ENCODE measurements at places on chromosomes 1 and 21.

DNA sequence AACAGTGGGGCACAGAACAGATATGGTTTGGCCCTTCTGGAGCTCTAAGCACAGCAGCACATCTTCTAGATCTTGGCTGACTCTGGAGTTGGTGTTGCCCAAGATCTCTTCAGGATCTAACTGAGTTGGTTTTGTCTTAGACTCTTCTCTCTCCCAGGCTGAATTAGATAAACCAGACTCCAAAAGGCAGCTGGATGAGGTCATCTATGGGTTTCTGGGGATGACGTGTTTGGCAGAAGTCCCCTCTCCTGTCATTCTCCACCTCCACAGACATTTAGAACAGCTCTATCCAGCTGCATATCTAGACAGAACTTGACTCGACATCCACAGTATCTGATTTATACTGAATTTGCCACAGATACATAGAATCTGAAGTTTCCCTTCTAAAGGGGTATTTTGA is 75.3 kb downstream of the ST6GALNAC5 start:
- DNase-seq, result no peak

GRCh38 chr21:45112371-45112770 is 38.0 kb downstream of the ADARB1 start:
- no peak for DNase-seq

DNA sequence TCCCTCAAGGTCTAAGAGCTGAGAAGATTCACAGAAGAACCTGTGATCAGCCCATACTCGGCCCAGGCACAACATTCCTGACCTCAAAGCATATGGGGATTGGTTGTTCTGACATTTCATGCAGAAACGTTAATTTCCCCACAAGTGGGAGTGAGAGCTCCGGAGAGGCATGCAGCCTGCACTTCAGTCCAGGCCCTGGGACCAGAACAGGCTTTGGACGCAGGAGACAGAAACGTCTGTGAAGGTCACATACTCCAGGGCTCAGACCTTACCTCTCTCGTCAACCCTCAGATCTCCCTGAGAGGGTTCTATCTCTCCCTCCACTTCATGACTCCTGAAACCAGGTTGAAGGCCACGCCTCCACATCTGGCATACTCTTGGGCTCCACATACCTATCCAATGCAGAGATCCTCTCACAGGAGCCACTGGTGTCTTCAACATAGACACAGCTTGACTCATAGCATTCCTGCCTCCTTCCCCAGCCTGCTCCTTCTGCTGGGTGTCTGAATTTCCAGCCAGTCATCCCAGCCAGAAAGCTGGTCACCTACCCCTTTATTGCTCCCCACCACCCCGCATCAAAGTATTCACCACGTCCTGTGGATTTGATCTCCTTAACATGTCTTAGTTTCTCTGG is 149.2 kb downstream of the OMA1 start:
- DNase-seq, result no peak

- no peak for DNase-seq
These were observed 7.1 kb upstream of the ACTA1 start for GRCh38 chr1:229440851-229441537.

GRCh38 chr21:43936247-43936967 is 71.4 kb downstream of the AGPAT3 start:
- no peak for DNase-seq

GRCh38 chr1:110718452-110718851 is 43.7 kb upstream of the KCNA3 start:
- DNase-seq, result no peak

- no peak for DNase-seq
These were observed 72.4 kb upstream of the TIAM1 start for GRCh38 chr21:31416465-31416864.

DNA sequence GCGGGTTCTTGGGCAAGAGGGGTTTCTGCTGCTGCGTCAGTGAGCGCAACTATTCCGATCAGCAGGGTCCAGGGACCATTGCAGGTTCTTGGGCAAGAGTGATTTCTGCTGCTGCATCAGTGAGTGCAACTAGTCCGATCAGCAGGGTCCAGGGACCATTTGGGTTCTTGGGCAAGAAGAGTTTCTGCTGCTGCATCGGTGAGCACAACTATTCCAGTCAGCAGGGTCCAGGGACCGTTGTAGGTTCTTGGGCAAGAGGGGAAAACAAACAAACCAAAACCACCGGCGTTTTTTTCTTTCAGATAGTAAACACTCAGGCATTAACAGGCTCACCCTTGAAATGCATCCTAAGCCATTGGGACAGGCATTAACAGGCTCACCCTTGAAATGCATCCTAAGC is 32.6 kb downstream of the SPATA6 start:
- DNase-seq, result no peak

DNA sequence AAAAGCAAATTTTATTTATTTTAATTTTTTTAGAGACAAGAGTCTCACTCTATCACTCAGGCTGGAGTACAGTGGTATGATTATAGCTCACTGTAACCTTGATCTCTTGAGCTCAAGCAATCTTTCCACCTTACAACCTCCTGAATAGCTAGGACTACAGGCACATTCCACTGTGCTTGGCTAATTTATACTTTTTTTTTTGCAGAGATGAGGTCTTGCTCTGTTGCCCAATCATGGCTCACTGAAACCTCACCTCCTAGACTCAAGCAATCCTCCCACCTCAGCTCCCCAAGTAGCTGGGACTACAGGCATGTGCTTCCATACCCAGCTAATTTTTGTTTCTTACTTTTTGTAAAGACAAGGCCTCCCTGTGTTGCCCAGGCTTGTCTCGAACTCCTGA is 49.5 kb downstream of the DR1 start:
- no peak for DNase-seq

- peak; percentile 35 for DNase-seq
These were observed 123.9 kb downstream of the PTBP2 start for GRCh38 chr1:96845464-96845863.

DNA sequence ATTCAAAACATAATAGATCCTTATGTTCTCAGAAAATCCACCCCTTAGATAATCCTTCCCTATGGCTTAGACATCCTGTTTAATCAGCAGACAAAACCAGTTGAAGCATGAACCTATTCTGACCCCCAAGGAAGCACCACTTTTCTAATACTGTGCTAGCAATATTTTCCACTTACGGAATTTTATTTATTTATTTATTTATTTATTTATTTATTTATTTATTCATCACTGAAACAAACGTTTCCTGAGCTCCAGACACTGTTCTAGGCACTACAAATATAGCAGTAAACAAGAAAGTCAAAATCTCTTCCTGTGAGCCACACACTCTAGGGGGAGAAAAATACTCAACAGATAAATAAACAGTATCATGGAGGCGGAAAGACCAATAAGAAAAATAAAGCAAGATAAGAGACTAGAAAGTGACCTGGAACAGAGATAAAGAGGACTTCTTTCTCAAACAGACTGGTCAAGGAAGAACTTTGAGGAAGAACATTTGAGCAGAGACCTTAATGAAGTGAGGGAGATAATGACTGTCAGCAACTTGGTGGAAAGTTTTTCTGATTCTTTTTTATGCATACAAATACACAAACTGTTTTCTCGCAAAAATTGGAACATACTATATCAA is 145.5 kb upstream of the POGK start:
- DNase-seq, result no peak

DNA sequence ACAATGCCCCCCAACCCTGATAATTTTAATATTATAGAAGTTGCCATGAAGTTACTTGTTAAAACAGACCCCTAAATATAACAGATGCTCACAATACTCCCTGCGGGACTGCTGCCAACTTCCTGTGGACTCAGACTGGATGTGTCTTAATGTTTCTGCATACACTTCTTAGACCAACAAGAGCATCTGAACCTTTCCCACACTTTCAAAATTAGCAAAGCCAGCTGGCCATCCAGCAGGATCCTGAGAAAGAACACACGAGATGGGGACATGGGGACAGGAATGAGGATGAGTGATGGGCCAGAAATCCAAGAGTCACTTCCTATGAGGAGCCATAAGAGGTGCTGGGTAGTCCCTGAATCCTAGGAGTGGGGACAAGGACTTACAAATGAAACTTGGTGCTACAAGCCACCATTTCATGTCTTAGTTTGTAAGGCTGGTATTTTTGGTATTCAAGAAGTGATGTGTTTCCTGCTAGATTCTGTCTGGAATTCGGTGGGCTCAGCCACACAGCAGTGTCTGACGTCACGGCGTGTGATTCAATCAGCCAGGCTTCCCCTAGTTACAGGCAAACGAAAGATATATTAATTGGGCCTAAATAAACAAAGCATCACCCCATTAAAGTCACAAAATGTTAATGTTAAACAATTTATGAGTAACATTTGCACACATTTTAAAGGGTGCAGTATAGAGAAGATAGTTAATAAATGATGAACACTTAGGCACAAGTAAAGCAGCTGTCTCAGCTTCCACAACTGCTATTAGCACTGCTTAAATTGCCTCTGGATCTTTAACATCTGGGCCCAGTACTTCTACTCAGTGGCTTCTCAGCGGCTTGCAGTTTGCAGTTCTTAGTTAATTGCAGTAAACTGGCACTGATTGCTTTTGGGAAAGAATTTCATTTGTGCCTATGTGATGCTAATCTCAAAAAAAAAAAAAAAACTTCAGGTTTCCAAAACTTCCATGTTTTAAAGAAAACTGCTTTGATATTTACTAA is 41.2 kb upstream of the RGS8 start:
- DNase-seq, result peak; percentile 25

DNA sequence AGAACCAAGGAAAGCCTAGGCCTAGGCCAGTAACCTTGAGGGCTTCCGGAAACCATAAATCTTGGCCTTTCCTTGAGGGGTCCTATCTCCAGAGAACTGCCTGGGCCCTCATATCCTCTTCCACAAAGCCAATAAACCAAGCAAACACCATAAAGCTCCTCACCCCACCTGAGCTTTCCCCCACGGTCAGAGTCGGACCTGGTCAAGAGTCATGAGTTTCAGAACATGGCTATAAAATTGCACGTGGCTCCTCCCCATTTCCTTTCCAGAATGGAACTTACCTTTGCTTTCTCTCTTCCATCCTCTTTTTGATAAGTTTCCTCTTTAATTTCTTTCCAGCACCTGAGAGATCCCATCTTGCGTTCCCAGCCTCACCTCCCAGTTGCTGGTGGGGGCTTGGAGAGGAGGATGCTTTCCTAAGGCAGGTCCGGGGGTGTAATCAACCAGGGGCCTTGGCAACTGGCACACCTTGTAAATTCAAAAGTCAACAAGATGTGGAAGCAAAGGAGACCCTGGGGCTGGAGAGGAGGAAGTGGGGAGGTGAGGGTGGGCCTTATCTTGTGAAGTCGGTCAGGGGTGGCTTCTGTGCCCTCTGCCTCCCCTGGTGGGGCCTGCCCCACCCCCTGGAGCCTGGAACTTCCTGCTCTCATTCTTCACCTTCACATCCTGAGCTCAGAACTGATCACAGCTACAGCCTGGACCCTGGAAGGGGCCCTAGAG is 259.9 kb downstream of the FOXD2 start:
- no peak for DNase-seq

GRCh38 chr1:233587958-233588799 is 25.7 kb upstream of the KCNK1 start:
- DNase-seq, result no peak

- no peak for DNase-seq
These were observed 515.3 kb upstream of the NR5A2 start for GRCh38 chr1:199512037-199512710.

GRCh38 chr1:205232127-205232820 is 4.5 kb downstream of the TMCC2 start:
- no peak for DNase-seq

- no peak for DNase-seq
These were observed 1159.8 kb upstream of the ADGRL2 start for GRCh38 chr1:80640978-80641377.

GRCh38 chr1:170114906-170115305 is 30.9 kb upstream of the NTMT2 start:
- no peak for DNase-seq

- no peak for DNase-seq
These were observed 4.2 kb upstream of the CHD1L start for GRCh38 chr1:147238053-147238902.

GRCh38 chr1:58607391-58607790 is 30.3 kb upstream of the TACSTD2 start:
- DNase-seq, result no peak

GRCh38 chr1:30911059-30911954 is 2.7 kb upstream of the SDC3 start:
- DNase-seq, result peak; percentile 83

- no peak for DNase-seq
These were observed 47.1 kb upstream of the ARHGAP29 start for GRCh38 chr1:94284476-94284875.

GRCh38 chr1:232487236-232487635 is 142.7 kb downstream of the SIPA1L2 start:
- no peak for DNase-seq

DNA sequence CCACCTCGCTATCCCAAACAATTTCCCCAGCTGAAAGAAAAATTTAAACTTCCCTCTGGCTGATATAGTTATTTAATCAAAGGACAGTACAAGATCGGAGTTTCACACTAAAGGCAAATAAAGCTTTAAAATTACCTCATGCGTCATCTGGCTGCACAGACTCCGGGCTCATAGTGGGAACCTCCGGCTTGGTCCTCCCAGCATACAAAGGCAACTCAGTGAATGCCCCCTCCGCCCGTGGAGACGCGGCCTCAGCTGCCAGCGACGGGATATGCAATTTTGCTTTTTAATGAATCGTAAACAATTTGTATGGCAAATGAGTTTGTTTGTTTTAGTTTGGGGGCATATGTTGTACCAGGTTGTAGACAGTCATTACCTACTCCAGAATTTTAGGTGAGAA is 214.6 kb upstream of the NFIA start:
- no peak for DNase-seq

DNA sequence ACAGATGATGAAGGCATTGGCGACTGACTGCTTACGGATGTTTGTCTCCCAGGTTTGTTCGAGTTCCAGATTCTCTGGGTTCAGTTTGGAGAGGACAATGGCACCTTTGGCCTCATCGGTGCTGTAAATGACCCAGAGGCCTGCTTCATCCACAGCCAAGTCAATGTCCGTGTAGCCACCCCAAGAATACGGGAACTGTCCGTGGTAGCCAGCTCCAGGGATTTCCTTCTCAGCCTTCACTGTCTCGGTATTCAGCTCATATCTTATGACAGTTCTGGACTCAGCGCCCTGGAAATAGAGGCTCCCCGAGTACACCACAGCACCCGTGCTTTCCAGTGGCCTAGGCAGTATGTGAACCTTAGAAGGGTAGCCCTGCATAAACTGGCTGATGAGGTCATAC is 14.1 kb downstream of the MYOCOS start:
- no peak for DNase-seq

DNA sequence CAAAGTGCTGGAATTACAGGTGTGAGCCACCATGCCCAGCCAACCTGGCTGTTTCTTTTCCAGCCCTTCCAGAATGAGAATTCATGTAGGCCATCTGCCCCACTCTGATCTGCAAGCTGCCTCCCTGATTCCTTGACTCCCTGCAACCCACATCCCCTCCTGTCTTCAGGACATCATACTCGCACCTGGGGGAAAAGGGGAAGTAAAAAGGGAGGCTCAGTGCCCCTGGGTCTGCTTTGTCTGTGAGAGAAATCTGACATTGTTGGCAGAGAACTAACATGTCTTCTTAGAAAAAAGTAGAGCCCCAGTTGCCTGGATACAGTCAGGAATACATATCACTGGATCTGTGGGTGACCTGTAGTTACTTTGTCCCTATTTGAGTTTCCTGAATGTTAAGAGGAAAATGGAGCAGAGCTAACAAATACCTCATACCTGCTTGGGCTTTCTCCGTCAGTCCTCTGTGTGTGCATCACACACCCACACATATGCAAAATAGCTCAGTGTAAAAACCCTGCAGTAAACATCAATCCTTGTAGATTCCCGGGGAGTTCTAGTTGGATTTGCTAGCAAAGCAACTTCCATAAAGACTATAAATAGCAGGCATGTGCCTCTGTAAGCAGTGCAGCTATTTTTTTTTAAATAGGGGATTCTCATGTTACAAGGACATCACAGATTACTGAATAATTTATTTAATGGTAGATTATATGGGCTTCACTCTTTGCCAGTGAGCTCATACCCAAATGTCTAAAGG is 62.9 kb downstream of the TEX35 start:
- DNase-seq, result no peak

GRCh38 chr1:239771550-239771949 is 320.1 kb upstream of the FMN2 start:
- no peak for DNase-seq

Data from kidney capillary endothelial cell (primary cell).